ENCODE measurements at places on chromosomes 1 and 21.

GRCh38 chr21:35102488-35103371 lies 53.6 kb upstream of the RUNX1 start:
- no peak for DNase-seq

DNA sequence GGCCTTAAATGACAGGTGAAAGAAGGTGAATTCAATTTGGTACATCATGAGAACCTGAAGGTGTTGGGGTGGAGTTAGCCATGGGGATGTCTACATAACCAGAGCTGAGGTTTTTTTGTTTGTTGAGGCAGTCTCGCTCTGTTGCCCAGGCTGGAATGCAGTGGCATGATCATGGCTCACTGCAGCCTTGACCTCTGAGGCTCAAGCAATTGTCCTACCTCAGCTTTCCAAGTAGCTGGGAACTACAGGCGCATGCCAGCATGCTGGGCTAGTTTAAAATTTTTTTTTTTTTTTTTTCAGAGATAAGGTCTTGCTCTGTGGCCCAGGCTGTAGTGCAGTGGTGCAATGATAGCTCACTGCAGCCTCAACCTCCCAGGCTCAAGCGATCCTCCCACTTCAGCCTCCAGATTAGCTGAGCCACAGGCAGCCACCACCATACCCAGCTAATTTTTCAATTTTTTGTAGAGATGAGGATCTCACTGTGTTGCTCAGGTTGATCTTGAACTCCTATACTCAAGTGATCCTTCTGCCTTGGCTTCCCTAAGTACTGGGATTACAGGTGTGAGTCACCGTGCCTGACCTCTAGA lies 1.9 kb upstream of the MPZ start:
- DNase-seq = peak; percentile 95

GRCh38 chr1:67713057-67713846 lies 28.3 kb downstream of the GADD45A start:
- DNase-seq = peak; percentile 93

- no peak for DNase-seq
Observed at GRCh38 chr21:44438531-44439210, 16.6 kb upstream of the LRRC3 start.

DNA sequence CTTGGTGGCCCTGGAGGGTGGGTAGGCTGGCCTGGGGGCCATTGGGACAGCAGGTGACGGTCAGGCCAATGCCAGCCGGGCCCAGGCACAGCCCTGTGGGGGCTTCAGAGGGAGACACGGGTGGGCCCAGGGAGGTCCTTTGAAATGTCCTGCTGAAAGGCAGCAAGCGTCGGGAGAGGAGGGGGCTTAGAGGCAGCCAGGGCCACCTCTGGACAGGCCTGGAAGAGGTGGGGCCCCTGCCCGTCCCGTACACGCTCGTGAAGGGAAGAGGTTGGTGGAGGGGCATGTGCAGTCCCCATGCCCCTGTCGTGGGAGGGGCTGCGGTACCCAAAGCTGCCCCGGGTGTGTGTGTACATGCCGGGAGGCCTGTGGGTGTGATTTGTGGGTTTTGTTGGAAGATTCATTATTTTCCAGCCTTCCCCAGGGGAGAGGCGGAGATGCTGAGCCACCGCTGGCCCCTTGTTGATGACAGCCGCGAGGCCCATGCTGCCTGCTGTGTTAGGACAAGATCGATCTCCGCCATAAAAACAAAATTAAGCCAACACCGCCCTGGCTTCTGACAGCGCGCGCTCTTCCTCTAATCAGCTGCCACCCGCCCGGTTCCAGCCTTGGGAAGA lies 3.4 kb upstream of the PLCH2 start:
- no peak for DNase-seq

- no peak for DNase-seq
Observed at GRCh38 chr1:34619256-34619655, 135.6 kb upstream of the GJB5 start.

DNA sequence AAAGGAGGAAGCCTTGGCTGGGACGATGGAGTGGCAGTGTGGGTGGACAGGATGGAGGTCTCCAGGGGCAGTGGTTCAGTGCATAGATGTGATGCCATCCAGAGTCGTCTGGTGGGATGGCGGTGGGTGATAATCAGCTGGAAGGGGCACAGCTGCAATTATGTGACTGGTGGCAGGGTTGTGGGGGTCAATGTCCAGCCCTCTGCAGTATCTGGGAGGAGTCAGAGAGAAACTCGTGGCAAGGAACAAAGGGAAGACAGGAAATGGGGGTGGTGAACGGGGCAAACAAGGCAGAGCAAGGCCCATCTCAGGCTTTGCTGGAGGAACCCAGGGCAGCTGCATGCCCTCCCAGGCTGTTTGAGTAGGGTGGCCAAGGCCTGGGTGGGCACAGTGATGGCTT lies 118.3 kb upstream of the USP24 start:
- DNase-seq = no peak

- no peak for DNase-seq
Observed at GRCh38 chr1:9569267-9569666, 19.4 kb upstream of the TMEM201 start.

GRCh38 chr1:119768778-119769177 lies at the start of gene HMGCS2:
Gene HMGCS2 (minus strand): TSS chr1:119768905. CDS start chr1:119768844, 61 bp downstream.
- DNase-seq = no peak

- peak; percentile 32 for DNase-seq
Observed at GRCh38 chr21:41687633-41688032, 79.2 kb downstream of the RIPK4 start.

GRCh38 chr1:28194326-28195035 lies 18.0 kb upstream of the PTAFR start:
- DNase-seq = no peak

DNA sequence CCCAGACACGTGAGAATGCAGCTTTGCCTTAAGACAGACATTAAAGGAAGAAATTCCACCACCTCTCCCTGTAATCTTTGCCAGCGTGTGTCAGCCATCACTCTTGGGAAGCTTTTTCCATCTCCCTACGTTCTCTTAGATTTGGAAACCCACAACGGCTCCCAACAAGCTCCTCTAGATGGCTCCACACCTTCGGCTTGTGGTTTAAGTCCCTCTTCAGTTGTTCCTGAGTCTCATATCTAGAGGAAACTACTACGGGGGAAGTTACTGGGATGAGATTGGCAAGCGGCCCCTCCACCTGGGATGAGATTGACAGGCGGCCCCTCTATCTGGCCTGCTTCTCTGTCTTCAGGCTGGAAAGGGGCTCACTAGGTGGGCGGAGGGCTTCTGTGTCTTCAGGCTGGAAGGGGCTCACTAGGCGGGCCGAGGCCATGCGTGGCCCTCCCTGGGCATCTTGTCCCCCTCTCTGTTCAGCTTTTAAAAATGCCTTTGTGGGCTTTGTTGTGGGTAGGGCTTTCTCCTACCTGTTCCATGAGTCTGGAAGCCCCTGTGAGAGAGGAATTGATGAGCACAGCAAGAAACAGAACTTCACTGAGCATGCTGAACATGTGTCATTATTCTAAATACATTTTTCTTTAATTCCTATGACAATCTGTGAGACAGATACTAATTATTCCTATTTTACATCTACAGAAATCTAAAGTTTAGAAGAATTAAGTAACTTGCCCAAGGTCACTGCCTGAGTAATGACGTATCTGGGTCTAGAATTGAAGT lies 670.5 kb downstream of the KIF26B start:
- DNase-seq = no peak

DNA sequence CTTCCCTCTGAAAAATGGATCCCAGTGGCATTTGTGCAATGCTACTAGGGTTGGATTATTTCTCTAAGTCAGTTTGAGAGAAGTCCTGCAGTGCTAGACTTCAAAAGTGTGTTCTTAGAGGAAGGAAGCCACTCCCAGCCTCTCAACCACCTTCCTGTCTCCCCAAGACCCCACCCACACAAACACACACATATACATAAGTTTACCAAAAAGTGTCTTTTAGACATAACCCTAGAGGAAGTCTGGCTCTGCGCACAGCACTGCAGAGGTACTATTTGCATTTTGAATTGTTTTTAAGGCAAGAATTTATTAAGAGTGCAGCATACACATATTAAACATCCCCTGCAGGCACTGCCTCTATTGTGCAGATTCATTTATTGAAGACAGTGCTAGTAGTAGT lies 127.3 kb downstream of the HHIPL2 start:
- DNase-seq = no peak

DNA sequence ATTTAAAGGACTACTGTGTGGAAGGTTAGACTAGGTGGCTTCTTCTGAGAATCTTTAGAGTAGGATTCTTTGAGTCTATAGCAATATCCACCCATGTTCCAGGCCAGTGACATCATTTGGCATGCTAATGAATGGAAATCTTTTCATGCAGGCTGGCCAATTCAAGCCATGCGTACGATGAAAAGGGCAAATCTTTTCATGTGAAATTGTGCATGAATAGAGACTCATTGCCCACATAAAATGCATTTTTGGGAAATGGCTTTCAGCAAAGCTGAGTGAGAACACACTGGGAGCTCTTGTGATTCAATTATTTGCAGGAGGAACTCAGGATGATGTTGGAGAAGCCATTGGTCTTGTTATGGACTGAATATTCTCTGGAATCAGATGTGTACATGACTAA lies 324.9 kb upstream of the DAB1 start:
- DNase-seq = no peak

GRCh38 chr1:211685823-211686222 lies 10.4 kb upstream of the NEK2 start:
- no peak for DNase-seq

GRCh38 chr1:150596095-150596892 lies 16.9 kb upstream of the MCL1 start:
- peak; percentile 72 for DNase-seq

- no peak for DNase-seq
Observed at GRCh38 chr1:178019622-178020021, 49.8 kb upstream of the SEC16B start.

DNA sequence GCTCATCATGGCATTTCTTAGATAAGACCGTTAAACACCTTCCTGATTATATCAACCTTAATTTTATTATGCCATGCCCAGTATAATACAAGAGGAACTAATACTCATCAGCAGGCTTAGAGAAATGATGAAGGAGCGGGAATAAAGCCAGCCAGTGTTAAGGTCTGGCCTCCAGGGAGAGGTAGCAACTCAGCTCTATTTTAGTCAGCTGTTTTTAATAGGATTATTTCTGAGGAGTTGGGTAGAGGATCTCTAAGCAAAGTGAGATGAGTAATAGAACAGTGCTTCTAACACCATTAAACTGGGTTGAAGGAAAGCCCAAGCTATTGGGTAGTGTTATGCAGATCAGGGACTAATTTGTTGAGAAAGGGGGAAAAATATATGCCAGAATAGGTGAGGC lies 921.5 kb downstream of the TTLL7 start:
- no peak for DNase-seq

- DNase-seq = peak; percentile 95
Observed at GRCh38 chr1:232767305-232768074, 37.7 kb upstream of the MAP10 start.

GRCh38 chr1:25874635-25875153 lies 814 bp downstream of the PAQR7 start:
- DNase-seq = no peak

GRCh38 chr1:3066826-3067225 lies 2.2 kb upstream of the PRDM16 start:
- no peak for DNase-seq

DNA sequence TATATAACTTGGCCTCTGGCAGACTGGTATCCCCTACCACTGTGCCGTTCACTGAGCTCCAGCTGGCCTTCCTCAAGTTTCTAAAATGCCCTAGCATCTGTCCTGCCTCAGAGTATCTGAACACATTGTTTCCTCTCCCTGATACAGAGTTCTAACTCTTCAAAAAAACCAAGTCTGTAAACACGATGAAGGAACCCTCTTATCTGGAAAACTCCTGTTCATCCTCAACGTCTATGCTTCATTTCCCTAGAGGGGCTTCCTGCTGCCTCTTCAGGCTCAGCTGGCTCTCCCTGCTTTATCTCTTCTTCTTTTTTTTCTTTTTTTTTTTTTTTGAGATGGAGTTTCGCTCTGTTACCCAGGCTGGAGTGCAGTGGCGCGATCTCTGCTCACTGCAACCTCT lies 5.6 kb downstream of the BSDC1 start:
- DNase-seq = no peak

GRCh38 chr1:20936621-20937020 lies 149.5 kb upstream of the HP1BP3 start:
- DNase-seq = no peak

DNA sequence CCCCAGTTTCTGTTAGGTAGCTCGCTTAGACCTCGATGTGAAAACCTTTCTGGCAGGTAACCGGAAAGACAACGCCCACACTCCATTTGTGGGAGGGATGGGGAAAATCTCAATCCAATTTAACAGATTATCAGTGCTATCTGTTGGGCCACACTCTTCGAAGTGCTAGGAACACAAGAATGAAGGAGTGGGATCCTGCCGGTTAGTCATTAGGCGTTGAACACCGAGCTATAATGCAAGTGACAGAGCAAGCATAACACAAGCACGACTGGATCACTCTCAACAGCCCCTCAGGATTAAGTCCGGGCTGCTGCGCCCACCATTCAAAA lies 531 bp downstream of the SNIP1 start:
- no peak for DNase-seq

- no peak for DNase-seq
Observed at GRCh38 chr1:232501854-232502253, 128.1 kb downstream of the SIPA1L2 start.

- DNase-seq = no peak
Observed at GRCh38 chr1:81583878-81584277, 216.9 kb upstream of the ADGRL2 start.

- DNase-seq = peak; percentile 87
Observed at GRCh38 chr21:45372732-45373355, 32.1 kb upstream of the COL18A1 start.

- no peak for DNase-seq
Observed at GRCh38 chr1:11761988-11762406, at the start of gene C1orf167. Gene C1orf167 (plus strand): TSS chr1:11762193. CDS start chr1:11764401, 2,208 bp downstream.

- DNase-seq = no peak
Observed at GRCh38 chr1:201539561-201540431, 869 bp downstream of the NAV1 start.

DNA sequence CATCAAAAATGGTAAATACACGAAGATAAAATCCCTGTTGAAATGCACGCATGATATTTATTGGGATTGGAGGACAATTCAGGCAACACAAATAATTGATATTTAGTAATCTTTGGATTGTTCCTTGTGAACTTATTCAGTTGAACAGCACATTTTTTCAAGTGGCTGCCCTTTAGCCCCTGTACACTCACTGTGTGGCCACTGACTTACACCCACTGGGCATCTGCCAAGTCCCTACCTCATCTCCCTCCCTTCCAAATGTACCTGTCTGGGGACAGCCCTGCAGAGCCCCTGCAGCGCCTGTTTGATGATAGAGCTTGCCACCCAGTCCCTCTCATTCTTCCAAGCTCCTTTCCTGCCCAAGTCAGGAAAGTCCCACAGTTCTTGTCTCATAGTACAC lies 154.3 kb downstream of the GLUL start:
- no peak for DNase-seq

- no peak for DNase-seq
Observed at GRCh38 chr21:15487196-15487550, 242.6 kb upstream of the USP25 start.

GRCh38 chr1:93784538-93784937 lies 94.5 kb downstream of the DNTTIP2 start:
- no peak for DNase-seq

DNA sequence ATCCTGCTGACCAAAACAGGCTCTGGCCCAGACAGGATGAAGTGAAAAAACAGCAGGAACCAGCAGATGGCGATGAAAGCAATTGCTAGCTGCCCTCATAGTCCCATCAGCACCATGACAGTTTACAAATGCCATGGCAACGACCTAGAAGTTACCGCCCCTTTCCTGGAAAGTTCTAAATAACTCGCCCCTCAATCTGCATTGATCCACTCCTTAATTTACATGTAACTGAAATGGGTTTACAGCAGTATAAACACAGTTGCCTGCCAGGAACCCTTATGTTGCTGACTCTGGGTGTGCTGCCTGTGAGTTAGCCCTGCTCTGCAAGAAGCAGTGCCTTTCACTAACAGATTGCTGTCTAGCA lies 65.5 kb upstream of the CR1L start:
- peak; percentile 61 for DNase-seq

GRCh38 chr1:40860706-40861223 lies 1.4 kb downstream of the CITED4 start:
- DNase-seq = no peak

Measured in renal cortical epithelial cell (primary cell).